ENCODE measurements at places on chromosomes 13 and 19. TPM values are rescaled to one million over a fixed set of nuclear protein-coding genes. Genes with fewer than 3 reads are reported as not detected.

The GAPDHS gene
- not detected for total RNA-seq

The OXGR1 gene
- total RNA-seq, result 0.54 TPM

DNA sequence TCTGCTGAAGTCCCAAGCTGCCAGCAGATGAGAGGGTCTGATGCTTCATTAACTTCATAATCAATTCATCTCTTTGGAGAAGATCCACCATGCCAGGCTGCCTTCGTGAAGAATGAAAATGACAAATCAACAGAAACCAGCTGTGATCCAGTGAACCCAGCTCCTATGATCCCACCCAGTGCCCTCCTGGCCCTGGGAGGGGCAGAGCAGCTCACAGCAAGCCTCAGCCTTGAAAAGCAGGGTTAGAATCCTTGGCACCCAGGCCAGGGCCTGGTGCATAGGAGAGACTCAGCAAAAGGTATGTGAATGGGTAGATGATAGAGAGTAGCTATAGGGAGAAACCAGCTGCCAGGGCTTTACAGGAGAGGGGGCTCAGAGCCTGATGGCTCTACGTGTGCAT, 43.6 kb upstream of the UQCRFS1 start:
- DNase-seq, result no peak

DNA sequence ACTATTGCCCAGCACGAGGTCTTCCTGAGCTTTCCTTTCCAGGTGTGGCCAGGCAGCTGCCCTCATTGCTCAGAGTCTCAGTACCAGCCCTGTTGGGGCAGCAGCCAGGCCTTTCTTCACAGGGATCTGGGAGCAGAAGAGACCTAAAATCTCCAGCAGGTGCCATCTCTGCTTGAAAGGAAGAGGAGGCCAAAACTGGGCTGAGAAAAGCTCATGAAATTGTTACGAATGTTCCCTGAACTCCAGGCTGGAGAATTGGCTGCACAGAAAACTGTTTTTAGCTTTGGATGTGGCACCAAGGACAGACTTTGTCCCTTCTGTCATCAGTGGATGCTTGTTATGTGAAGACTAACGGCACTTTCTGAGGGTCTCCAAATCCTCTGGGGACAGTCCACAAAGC, 8.7 kb upstream of the PEPD start:
- DNase-seq, result no peak

DNA sequence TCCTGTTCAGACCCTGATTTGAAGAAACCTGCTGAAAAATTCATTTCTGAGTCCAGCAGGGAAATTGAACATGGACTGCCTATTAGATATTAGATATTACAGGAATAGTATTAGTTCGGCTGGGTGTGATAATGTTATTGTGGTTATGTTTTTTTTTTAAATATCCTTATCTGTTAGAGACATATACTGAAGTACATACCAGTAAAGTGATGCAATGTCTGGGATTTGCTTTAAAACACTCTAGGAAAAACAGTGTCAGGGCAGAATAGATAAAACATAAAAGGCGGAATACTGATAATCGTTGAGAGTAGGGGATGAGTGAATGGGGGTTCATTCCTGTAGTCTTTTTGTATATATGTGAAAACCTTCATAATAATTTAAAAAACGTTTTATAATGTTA, 28.7 kb upstream of the AMER2 start:
- no peak for DNase-seq

GRCh38 chr13:94394723-94395122, 84.8 kb downstream of the DCT start:
- no peak for DNase-seq

- DNase-seq, result no peak
Observed at GRCh38 chr13:109586509-109587346, 199.7 kb downstream of the IRS2 start.

DNA sequence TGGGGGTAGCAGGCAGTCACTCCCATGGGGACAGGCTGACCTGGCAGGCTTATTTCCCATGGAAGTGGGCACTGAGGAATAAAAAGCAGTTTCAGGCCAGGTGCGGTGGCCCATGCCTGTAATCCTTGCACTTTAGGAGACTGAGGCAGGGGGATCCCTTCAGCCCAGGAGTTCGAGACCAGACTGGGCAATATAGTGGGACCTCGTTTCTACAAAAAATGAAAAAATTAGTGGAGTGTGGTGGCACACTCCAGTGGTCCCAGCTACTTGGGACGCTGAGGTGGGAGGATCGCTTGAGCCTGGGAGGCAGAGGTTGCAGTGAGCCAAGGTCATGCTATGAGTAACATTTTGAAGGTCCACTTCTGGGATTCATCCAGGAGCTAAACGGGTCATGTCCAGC, 6.0 kb downstream of the GJB2 start:
- DNase-seq, result no peak

GRCh38 chr19:5967994-5968430, 9.9 kb downstream of the RANBP3 start:
- peak; percentile 57 for DNase-seq

The APOC4 gene
- total RNA-seq, result not detected

DNA sequence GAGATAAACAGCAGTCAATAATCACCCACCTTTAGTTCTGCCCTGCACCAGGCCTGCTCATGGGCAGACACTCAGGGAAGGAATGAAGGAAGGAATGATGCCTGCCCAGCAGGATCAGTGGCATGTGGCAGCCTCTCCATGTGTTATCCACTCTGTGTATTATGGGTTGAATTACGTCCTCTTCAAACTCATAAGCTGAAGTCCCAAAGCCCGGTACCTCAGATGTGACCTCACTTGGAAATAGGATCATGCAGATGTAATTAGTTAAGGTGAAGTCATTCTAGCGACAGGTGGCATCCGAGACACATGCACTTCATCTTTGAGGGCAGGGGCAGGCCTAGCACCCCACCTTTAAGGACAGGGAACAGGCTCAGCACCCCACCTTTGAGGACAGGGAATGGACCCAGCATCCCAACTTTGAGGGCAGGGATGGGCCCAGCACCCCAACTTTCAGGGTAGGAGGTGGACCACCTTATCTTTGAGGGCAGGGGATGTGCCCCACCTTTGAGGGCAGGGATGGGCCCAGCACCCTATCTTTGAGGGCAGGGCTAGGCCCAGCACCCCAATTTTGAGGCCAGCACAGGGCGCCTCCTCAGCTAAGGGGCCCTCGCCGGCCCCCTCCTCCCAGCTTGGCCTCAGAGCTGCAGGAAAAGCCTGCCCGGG, 127.6 kb downstream of the URI1 start:
- DNase-seq, result no peak

- DNase-seq, result no peak
Observed at GRCh38 chr19:37127999-37128820, 44.3 kb downstream of the ZNF585A start.

Measured in hematopoietic multipotent progenitor cell (in vitro differentiated cells).